ENCODE measurements at places on chromosomes 6 and 20.

DNA sequence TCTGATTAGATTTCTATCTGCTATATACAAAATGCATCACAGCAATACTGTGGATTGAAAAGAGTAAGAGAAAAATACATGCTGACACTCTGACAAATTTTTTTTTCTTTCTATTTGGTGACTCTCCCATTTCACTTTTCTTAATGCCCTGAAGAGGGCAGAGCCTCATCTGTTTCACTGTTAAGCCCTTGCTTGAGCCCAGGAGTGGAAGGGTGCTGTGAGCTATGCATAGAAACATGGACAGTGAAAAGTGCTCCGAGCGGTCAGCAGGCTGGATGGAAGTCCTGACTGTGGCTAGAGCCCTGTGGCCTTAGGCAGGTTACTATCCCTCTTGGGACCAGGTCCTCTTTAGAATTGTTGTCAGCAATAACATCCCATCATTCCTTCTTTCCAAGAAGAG is 17.4 kb upstream of the CSE1L start:
- DNase-seq, result peak; percentile 11

- DNase-seq, result peak; percentile 18
These were observed 17.8 kb upstream of the RSPO3 start for GRCh38 chr6:127100510-127101140.

GRCh38 chr6:161772176-161772575 is 498.3 kb upstream of the AGPAT4 start:
- no peak for DNase-seq

DNA sequence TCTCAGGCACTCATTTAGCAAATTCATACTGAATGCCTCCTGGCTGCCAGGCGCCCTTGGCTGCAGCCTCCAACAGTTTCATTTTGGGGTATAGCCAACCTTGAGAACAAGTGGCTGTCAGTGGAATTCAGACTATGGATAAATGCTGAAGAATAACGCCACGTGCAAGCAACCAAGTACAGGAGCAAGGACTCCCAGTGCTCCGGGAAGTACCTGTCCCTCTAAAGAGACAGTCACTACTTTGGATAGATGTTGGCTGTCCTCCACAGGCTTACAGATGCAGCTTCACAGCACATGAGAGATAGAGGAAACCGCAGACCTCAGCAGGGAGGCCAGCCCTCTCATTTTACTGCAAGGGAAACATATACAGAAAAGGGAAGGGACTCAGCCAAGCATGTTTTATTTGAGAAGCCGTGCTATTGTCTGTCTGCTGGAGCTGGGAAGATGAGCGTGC is 658.2 kb downstream of the PTPRT start:
- DNase-seq, result no peak

DNA sequence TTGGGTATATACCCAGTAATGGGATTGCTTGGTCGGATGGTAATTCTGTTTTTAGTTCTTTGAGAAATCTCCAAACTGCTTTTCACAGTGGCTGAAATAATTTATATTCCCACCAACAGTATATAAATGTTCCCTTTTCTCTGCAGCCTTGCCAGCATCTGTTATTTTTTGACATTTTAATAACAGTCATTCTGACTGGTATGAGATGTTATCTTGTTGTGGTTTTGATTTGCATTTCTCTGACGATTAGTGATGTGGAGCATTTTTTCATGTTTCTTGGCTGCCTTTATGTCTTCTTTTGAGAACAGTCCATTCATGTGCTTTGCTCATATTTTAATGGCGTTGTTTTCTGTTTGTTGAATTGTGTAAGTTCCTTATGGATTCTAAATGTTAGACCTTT is 641.6 kb downstream of the HACE1 start:
- DNase-seq, result no peak

- DNase-seq, result no peak
These were observed 27.0 kb downstream of the ELOVL2 start for GRCh38 chr6:11017090-11017489.

DNA sequence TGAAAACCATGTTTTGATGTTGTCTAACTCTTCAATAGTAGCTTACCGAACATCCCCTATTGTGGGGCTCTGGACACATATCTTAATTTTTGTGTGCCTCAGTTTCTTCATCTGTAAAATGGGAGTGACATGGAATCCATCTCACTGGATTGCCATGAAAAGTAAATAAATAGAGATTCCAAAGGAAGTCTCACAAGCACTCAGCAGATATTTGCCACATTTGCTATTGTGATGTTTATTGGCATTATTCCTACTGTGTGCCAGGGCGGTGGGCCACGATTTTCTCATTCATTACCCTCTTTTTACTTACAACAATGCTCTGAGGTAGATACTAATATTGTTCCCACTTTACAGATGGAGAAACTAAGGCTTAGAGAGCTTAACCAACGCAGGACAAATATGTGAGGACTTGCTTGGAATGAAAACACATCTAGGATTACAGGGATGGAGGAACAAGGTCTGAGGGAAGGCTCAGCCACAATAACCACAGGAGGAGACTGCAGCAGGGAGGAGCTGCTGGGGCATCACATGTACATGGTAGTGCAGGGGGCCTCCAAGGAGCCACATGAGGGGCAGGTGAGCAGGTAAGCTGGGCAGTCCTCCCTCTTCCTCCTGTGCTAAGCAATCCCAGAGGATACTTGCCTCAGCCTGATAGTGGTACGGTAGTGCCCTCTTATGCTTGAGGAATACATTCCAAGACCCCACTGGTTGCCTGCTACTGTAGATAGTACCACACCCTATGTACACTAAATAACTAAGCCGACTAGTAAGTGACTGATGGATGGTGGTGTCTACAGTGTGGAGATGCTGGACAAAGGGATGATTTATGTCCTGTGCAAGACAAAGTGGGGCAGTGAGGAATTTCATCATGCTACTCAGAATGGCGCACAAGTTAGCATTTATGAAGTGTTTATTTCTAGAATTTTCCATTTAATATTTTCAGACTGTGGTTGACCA is 176.9 kb downstream of the FOXA2 start:
- DNase-seq, result no peak

- DNase-seq, result peak; percentile 27
These were observed 101.5 kb upstream of the BACH2 start for GRCh38 chr6:90397929-90398674.

DNA sequence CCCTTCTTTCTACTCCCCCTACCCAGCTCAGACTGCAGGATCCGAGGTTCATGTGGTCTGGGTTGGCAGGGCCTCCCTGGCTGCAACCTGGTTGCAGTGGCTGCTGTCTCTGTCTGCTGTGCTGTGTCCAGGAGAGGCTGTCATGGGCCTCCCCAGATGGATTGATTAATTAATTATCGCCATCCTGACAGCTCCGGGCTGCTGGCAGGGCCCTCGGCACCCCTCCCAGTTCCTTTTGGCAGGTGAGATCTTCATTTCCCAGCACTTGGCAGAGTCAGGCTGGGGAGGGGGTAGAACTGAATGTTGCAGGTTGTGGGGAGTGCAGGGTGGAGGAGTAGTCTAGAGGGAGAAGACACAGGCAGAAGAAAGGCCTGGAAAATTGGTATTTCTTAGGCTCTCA is 56.7 kb upstream of the ZFAND3 start:
- DNase-seq, result no peak

DNA sequence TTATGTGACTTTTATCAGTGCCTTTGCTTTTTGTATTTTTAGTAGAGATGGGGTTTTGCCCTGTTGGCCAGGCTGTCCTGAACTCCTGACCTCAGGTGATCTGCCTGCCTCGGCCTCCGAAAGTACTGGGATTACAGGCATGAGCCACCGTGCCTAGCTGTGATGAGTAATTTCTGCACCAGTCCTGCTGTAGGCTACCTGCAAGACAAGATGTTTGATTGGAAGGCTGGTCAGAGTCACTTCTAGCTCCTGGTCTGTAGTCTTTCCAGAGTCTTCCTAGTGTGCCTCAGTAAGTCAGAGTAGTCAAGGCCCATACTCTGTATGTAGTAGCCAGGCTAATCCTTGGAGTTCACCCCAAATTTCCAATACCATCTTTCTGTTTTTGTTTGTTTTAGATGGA is 8.9 kb downstream of the TIAM2 start:
- peak; percentile 54 for DNase-seq

DNA sequence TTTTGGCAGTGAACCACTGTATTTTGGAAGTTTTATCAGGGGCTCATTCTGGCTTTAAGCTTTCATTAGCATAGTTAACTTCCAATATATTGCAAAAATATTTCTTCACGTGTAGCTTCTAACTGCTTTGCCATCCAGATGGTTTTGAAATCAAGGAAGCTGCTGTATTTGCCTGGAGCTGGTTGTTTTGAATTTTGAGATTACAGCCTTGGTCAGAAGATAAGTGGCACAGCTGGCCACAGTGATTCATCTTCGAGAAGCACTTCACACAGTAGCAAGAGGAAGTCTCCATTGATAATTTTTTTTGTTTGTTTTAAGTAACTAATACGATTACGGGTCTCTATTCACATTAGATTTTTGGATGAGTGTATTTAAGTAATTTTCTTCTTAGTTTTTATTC is 3.8 kb downstream of the APCDD1L start:
- DNase-seq, result peak; percentile 54

- no peak for DNase-seq
These were observed 755.0 kb downstream of the TFAP2A start for GRCh38 chr6:9659848-9660247.

DNA sequence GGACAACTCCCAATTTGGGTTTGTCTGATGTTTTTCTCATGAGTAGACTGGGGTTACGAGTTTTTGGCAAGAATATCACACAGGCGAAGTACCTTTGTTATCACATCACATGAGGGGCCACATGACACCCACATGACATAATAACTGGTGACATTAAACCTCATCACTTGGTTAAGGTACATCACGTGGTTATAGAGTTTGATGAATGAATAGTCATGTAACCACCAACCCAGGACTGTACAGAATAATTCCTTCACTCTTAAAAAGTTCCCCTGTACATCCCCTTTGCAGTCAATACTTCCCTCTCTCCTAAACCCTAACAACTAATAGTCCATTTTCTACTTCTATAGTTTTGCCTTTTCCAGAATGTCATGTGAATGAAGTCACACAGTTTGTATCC is 83.4 kb downstream of the REV3L start:
- no peak for DNase-seq

- no peak for DNase-seq
These were observed 72.5 kb downstream of the NDUFAF5 start for GRCh38 chr20:13857304-13857703.

- DNase-seq, result no peak
These were observed 56.5 kb upstream of the FNDC1 start for GRCh38 chr6:159112714-159113113.

DNA sequence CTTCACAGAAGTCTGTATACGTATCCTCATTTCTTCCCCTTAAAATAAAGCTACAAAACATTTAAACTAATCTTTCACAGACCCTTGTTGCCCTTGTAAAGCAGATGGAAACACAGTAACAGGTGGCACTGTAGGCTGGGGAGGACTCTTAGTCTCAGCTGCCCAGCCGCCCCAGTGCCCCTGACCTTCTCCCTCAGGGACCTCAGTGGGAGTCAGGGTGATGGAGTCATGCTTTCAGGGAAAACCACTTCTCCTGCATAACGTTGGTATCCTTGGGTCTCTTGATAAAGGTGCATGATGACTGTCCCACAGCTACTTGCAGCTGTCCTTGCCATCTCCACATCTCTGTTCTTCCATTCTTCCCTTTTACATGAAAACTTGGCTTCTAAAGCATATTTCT is 198.6 kb downstream of the CDKAL1 start:
- DNase-seq, result no peak

DNA sequence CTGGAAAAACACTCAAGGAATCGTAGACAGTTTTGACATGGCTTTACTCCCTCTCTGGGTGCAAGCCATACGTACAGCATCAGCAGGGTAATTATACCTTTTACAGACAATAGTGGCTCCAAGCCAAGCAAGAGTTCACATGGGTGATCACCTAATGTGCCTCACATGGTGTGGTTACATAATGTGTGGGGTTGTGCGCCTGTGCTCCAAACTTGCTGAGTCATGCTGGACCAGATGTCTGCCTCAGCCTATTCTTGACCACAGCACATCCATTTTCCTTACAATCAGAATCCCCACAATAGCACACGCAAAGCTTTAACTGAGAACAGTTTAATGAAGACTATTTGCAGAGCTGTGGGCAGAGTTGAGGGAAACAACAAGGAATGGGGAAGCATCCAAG is 74.5 kb downstream of the ALDH8A1 start:
- peak; percentile 7 for DNase-seq

- no peak for DNase-seq
These were observed 3.6 kb upstream of the HSPA12B start for GRCh38 chr20:3728876-3729275.

DNA sequence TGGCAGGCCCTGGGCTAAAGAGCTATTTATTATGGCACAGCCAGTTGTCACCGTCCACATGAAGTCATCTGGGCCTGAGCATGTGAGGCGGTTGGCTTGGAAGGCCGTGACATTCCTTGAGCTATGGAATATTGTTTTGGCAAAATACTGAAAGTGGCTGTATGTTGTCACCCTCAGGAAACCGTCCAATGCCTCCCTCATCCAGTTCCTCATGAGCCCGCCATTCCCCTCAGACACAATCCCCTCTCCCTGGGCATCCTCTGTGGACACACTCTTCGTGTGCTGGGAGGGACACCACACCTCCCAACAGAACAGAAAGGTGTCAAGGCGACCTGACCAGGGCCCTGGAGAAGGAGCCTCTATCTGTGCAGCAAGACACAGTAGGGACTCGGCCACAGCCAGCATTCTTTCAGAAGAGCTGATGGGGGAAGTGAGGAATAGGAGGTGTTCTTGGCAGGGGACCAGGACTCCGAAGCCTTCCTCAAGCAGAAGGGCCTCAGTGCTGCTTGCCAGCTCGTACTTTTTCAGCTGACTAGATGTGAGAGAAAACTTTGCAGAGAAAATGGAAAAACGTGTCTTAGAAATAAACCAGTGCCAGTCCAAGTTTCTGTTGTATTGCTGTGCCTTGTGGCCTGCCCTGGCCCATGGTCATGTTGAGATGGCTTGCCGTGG is 120.5 kb downstream of the SOD2 start:
- no peak for DNase-seq

DNA sequence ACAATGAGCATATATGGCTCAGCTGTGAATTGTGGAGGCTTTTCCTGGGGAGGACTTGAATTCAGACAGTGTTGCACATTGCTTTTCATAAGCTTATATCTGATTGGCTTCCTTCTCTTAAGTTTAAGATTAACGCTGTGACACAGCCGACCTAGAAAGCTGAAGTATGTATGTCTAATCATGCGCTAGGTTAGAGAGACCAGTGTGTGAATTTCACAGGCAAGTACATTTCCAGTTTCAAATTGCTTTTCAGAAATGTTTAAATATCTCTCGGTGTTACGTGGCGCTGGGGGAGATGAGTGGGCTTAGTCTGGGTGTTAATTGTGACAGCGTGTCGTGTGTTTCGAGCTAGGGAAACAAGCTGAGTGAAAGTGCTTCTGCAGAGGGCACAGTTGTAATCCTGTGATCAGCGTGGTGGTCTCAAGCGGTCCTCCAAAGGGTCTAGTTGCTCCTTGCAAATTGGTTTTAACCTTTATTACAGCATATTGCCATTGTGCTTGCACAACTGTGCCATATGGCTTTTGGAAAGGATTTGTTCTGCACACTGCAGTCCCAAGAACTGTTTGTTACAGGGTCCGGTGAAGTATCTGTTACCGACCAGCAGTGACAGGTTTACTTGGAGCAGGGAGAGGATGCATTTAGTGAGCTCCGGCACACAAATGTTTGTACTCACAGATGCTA is 166.6 kb downstream of the SASH1 start:
- no peak for DNase-seq

GRCh38 chr6:159134701-159135364 is 34.4 kb upstream of the FNDC1 start:
- peak; percentile 70 for DNase-seq

- no peak for DNase-seq
These were observed 28.2 kb downstream of the SNX5 start for GRCh38 chr20:17940224-17940971.

GRCh38 chr20:60100780-60101179 is 142.6 kb downstream of the CDH26 start:
- no peak for DNase-seq
